CD8-positive, alpha-beta T cell (primary cell): ENCODE measurements at places on chromosomes 6 and 20.

- DNase-seq, result no peak
Observed at GRCh38 chr6:117409420-117409819, 16.3 kb downstream of the ROS1 start.

DNA sequence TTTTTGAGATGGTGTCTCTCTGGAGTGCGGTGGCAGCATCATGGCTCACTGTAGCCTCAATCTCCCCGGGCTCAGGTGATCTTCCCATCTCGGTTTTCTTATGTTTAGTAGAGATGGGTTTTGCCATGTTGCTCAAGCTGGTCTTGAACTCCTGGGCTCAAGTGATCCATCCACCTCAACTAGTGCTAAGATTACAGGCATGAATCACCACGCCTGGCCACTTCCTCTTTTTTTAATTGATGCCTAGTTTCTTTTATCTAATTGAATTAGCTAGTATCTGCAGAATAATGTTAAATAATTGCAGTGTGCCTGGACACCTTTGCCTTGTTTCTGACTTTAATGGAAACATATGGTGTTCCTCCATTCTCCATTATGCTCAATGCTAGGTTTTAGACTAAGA lies 38.4 kb upstream of the SLC22A16 start:
- DNase-seq, result no peak

DNA sequence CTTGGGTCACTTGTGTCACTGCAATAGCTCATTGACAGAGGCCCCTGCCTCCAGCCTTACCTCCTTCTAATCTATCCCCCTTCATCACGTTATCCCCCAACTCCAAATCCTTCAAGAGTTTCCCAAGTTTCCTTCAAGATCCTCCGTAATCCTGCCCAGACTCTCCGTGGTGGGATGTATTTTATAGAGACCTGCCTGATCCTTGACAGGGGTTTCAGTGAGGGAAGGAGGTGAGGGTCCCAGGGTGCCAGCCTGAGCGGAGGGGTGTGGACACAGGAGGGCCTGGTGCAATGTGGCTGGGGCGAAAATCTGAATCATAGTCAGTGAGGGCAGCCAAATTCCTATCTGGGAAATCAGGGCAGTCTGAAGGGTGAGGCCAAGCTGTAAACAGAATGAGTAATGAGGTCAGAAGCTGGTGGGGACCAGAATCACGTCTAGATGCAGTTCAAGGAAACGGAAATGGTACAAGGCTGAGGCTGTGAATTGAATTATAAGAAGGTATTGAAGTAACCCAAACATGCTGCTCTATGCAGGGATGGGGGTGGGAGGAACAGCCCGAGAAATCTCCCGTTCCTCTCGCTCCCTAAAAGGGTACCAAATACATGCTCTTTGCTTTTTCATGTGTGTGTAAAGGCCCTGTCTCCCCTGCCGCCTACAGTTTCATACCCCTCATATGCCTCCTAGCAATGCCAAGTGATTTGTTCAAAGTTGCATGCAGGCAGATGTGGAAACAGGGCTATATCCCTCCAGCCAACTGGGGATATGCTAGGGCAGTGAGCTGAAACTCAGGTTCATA lies 35.4 kb upstream of the PIM1 start:
- DNase-seq, result peak; percentile 3

GRCh38 chr6:33566182-33567084 lies 13.6 kb downstream of the BAK1 start:
- DNase-seq, result no peak

DNA sequence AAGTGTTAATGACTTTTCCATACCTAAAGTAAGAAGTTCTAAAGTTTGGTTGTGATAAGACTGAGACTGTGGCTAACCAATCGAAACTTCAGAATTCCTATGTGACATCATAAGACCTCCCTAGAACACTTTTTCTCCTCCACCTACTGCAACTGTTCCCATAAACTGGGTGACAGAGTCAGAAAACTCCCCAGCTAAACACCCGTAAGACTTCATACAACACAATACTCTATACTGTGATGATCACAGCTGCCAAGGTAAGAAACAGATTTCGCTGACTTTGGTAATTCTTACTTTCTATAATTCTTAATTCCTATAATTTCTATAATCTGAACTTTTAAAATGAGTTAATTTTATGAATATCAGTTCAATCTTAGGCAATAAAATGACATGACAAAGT lies at the start of gene PLN:
PLN (plus strand) TSS at position 161 of the 400 bp plus-strand sequence. CDS start 10,626 bp downstream, outside the sequence.
- DNase-seq, result no peak

DNA sequence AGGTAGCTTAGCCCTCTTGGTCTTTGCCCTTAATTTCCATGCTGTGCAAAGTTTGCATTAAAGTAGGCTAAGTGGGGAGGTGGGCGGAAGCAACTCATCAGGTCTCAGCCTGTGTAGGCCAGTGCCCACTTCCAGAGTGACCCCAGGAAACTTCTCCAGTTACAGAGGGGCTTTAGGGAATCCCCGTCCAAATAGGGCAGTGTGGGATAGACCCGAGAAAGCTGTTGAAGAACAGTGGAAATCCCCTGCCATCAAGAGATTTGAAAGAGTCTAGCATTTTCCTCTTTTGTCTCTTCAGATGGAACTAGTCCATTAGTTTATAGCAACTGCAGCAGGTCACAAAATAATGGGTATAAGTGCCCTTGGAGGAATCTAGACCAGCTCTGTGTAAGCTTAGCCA lies 20.2 kb downstream of the SF3B5 start:
- DNase-seq, result no peak

- no peak for DNase-seq
Observed at GRCh38 chr6:6402591-6402990, 82.1 kb upstream of the F13A1 start.

GRCh38 chr6:123316733-123317323 lies 319.9 kb downstream of the TRDN start:
- DNase-seq, result no peak

GRCh38 chr20:33657704-33658095 lies 4.4 kb upstream of the C20orf144 start:
- no peak for DNase-seq

- DNase-seq, result no peak
Observed at GRCh38 chr6:32830936-32831335, 7.6 kb downstream of the TAP2 start.

- DNase-seq, result no peak
Observed at GRCh38 chr6:26223228-26223627, 136.0 kb downstream of the HFE start.

GRCh38 chr6:108291091-108291490 lies 3.8 kb upstream of the AFG1L start:
- no peak for DNase-seq

GRCh38 chr20:58294497-58295455 lies 14.7 kb upstream of the RAB22A start:
- no peak for DNase-seq

- no peak for DNase-seq
Observed at GRCh38 chr6:63372951-63373533, 53.3 kb upstream of the LGSN start.

DNA sequence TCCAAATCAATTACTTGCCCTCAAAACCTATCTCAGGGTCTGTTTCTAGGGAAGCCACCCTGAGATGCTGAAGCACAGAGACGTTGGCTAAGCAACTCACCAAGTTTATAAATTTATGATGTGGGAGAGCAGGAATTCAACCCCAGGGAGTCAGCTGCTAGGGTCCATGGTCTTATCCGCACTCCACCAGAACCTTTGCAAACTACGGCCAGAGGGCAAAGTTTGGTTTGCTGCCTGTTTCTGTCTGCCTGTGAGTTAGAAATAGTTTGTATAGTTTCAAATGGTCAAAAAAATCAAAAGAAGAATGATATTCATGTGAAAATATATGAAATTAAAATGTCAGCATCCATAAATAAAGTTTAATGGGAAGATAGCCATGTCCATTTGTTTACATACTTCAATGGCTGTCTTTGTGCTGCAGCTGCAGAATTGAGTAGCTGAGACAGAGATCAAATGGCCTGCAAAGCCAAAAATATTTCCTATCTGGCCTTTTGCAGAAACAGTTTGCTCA lies 83.7 kb upstream of the ZFP64 start:
- DNase-seq, result no peak

- no peak for DNase-seq
Observed at GRCh38 chr6:17035257-17036064, 66.4 kb upstream of the STMND1 start.
